ENCODE measurements at places on chromosomes 11 and 22. TPM values are rescaled to one million over a fixed set of nuclear protein-coding genes. Genes with fewer than 3 reads are reported as not detected.

The SLC37A2 gene
- 2.6 TPM for polyA plus RNA-seq

DNA sequence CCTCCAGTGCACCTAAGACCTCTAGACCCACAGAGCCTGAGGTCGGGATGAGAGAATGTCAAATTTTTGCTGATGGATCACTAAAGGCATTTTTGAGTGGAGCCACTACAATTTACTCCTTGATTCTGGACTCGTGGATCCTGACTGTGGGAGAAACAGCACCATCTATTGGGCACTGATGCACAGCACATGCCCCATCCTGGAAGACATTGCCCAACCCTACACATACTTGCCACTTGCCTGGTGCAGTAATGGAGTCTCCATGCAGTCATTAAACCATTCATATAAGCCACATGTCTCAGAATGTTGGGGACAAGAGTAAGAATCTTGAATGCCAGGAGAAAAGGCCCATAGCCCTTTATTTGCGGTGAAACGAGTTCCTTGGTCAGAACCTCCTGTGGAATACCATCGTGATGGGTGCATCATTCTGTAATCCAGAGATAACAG is 103.9 kb downstream of the GGTLC2 start:
- no peak overlapping the region for H3K27ac ChIP-seq
- no peaks in the 10 kb centered on the region for H3K36me3 ChIP-seq
- H3K27me3 ChIP-seq: no peaks in the 10 kb centered on the region
- no peaks in the 10 kb centered on the region for H3K4me1 ChIP-seq

- H3K27me3 ChIP-seq: no peaks in the 10 kb centered on the region
- peak overlapping the region; percentile 11 for H3K4me3 ChIP-seq
- peaks cover 53% of the 10 kb centered on the region for H3K4me1 ChIP-seq
- peak overlapping the region; percentile 78 for H3K27ac ChIP-seq
- DNase-seq: peak; percentile 71
- H3K36me3 ChIP-seq: no peaks in the 10 kb centered on the region
Measured at GRCh38 chr11:78350646-78351165, 66.9 kb downstream of the GAB2 start.

- H3K4me1 ChIP-seq: no peaks in the 10 kb centered on the region
- H3K4me3 ChIP-seq: no peak overlapping the region
- H3K36me3 ChIP-seq: no peaks in the 10 kb centered on the region
- no peak for DNase-seq
- H3K27ac ChIP-seq: no peak overlapping the region
Measured at GRCh38 chr22:22789233-22789921, 98.2 kb upstream of the IGLL5 start.

GRCh38 chr11:12211331-12212065 is 101.1 kb downstream of the MICAL2 start:
- no peak for DNase-seq
- H3K27ac ChIP-seq: no peak overlapping the region
- peaks cover 20% of the 10 kb centered on the region for H3K4me1 ChIP-seq
- no peak overlapping the region for H3K4me3 ChIP-seq

DNA sequence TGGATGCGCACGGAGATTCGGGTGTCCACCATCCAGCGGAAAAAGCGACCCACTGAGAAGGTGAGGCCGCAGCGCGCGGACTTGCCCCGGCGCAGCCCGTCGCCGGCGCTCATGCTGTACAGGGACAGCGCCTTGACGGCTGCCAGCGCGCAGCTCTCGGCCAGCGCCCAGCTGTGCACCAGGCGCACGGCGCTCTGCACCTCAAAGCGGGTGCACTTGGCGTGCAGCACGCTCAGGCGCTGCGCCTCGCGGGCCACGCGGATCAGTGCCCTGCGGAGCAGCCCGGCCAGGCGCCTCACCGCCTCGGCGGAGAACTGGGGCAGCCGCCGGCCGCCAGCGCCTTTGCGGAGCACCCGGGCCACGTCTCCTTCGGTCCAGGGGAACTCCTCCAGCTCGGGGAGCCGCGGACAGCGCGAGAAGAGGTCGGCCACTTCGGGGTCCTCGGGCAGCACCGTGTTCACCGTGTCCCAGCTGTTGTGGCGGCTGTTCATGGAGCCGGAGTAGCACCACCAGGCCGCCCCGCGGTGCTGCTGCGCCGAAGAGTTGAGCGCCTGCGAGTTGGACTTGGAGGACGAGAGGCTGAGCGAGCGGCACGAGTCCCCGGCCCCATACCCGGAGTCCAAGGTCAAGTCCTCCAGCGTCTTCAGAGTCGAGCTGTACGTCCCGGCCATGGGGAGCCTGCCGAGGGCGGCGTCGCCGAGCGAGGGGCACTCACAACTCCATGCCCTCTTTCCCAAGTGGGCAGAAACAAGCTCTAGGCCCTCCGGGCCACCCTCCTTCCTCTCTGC is 703 bp downstream of the ABTB2 start:
- DNase-seq: peak; percentile 82
- H3K27ac ChIP-seq: peak overlapping the region; percentile 73
- H3K4me3 ChIP-seq: peak overlapping the region; percentile 71
- peaks cover 19% of the 10 kb centered on the region for H3K4me1 ChIP-seq
- H3K27me3 ChIP-seq: peaks cover 11% of the 10 kb centered on the region

Measured in stomach (tissue), 19 donors.